ENCODE measurements at places on chromosomes 6 and 20. TPM values are rescaled to one million over a fixed set of nuclear protein-coding genes. Genes with fewer than 3 reads are reported as not detected.
A peak's percentile ranks its signal among the peaks of the same experiment; 100 is the strongest.

DNA sequence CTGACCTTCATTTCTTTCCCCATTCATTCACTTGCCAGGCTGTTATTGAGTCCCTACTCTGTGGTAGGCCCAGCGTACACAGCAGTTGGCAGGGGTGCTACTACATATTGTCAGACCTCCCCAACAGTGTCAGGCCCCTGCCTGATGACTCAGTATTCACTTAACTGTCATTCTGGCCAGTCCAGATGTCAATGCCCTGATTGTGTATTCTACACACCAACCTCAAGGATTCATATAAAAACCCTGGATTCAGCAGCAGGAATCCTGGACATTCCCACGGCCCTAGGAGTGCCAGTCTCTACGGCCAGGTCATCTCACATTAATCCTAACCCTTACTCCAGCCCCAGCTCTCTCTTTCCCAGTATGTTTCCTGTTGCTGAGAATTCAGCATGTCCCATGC is 151.5 kb downstream of the TASP1 start:
- H3K27me3 ChIP-seq: no peaks in the 10 kb centered on the region
- no peak for DNase-seq
- H3K4me3 ChIP-seq: no peak overlapping the region

DNA sequence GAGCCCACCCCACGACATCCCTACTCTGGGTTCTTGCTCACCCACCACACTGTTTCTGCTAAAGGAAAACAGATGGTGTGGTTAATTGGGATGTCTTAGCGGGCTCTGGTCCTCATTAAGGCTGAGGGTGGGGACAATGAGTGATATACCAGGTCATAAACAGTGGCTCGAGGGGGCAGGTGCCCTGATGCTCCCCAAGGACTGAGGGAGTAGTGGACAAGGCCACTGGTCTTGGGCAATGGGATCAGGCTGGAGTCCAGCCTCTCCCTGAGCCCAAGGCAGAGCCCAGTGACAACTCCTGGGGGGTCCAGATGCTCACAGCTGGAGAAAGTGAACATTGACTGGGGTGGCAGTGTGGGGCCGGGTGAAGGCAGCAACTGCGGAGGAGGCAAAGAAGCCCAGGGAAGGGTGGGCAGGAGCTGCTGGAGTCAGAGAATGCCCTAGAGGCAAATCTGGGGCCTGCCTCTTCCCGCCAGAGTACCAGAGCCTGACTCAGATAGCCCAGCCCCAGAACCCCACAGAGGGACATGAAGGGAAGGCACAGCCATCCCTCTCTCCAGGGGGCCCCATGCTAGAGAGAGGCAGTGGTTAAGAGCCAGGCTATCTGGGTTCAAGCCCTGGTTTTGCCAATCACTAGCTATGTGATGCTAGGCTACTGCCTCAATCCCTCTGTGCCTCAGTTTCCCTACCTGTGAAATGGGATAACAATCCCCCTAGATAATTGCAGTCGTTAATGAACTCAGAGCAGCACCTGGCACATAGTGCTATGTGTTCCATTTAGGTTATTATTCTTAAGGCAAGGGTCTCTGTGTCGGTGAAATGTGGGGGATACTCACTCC is 72.3 kb downstream of the MRPL14 start:
- peaks cover 60% of the 10 kb centered on the region for H3K4me1 ChIP-seq
- H3K4me3 ChIP-seq: no peak overlapping the region
- no peaks in the 10 kb centered on the region for H3K36me3 ChIP-seq
- DNase-seq: no peak
- no peak overlapping the region for H3K27ac ChIP-seq
- no peaks in the 10 kb centered on the region for H3K27me3 ChIP-seq

- no peak for DNase-seq
- H3K4me3 ChIP-seq: no peak overlapping the region
- no peaks in the 10 kb centered on the region for H3K4me1 ChIP-seq
Observed at GRCh38 chr20:42747765-42748411, 441.8 kb downstream of the PTPRT start.

GRCh38 chr20:49549801-49550551 is 18.0 kb downstream of the PTGIS start:
- no peak overlapping the region for H3K27ac ChIP-seq
- H3K4me3 ChIP-seq: no peak overlapping the region
- H3K36me3 ChIP-seq: peaks cover 16% of the 10 kb centered on the region
- DNase-seq: no peak
- H3K4me1 ChIP-seq: no peaks in the 10 kb centered on the region
- no peaks in the 10 kb centered on the region for H3K27me3 ChIP-seq

DNA sequence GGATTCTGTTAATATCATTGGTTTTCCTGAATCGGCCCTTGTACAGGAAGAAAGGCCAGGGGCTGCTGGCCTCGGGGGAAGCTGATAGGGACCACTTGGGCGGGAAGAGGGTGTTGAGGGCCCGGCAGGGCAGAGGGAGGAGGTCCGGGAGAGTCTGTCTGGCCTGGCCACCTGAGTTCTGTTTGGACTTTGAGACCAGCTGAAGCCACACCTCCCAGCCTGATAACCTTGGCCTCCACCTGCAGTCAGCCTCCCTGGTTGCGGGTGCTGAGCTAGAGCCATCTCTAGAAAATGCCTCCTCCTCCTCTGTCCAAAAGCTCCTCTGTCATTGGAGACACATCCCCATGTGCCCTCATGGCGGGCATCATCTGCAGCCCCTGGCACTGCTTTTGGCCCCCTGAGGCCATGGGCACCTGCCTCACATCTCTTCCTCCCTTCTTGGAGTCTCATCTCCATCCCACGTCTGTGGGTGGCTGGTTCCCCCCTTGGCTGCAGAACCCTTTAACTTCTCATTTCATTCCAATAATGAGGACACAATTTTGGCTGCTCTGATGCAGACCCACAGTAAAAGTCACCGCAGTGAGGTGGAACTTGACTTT is 16.6 kb downstream of the APCDD1L start:
- no peaks in the 10 kb centered on the region for H3K27me3 ChIP-seq
- DNase-seq: peak; percentile 15
- H3K4me1 ChIP-seq: no peaks in the 10 kb centered on the region
- no peak overlapping the region for H3K27ac ChIP-seq
- H3K4me3 ChIP-seq: no peak overlapping the region
- no peaks in the 10 kb centered on the region for H3K36me3 ChIP-seq

GRCh38 chr6:147126618-147127022 is 77.6 kb upstream of the STXBP5 start:
- DNase-seq: no peak
- no peak overlapping the region for H3K27ac ChIP-seq
- H3K27me3 ChIP-seq: no peaks in the 10 kb centered on the region
- no peak overlapping the region for H3K4me3 ChIP-seq

DNA sequence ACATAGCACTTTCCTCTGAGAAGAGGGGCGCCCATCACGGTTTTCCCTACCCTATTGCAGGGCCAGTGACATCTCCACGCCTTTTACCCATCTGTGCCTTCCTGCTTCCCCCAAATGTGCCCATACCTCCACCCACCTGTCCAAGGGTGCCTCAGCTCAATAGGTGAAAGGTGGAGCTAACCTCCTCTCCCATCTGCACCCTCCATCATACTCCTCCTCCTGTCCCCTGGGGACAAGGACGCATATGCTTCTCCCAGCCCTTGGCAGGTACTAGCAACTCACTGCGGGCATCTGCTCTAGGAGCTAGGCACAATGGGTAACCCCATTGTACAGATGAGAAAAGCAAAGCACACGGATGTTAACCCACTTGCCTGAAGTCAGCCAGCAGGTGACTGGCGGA is 62.8 kb downstream of the STK35 start:
- H3K27ac ChIP-seq: no peak overlapping the region
- H3K4me3 ChIP-seq: no peak overlapping the region
- H3K4me1 ChIP-seq: no peaks in the 10 kb centered on the region

- no peak overlapping the region for H3K27ac ChIP-seq
- no peaks in the 10 kb centered on the region for H3K4me1 ChIP-seq
- H3K4me3 ChIP-seq: no peak overlapping the region
- H3K27me3 ChIP-seq: no peaks in the 10 kb centered on the region
- no peak for DNase-seq
Observed at GRCh38 chr6:127992144-127992543, 91.3 kb upstream of the THEMIS start.

DNA sequence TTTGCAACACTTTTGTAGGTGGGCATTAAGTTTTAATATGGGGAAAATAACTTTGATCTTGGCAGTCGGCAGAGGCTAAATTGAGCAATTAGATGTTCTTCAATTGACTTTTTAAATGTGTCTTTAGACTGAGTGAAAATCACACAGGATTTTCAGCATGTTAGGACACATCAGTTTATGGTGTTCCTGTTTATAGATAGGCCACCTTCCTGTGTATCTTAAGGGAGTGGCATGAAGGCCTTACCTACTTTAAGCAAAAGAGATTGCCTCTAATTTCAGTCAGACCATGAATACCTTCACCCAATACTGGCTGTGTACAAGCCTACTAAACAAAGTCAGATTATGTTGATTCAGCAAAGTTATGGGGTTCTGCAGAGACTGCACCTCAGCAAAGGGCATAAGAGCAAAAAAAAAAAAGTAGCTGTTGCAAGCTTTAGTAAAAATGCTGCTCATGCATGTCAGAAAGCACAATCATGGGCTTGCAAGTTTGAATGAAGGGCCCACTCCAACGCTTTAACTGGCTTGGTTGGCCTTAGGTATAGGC is 848.4 kb downstream of the PHF3 start:
- no peak overlapping the region for H3K27ac ChIP-seq
- no peaks in the 10 kb centered on the region for H3K36me3 ChIP-seq
- no peaks in the 10 kb centered on the region for H3K27me3 ChIP-seq
- H3K4me1 ChIP-seq: no peaks in the 10 kb centered on the region
- no peak for DNase-seq

- H3K36me3 ChIP-seq: no peaks in the 10 kb centered on the region
- no peaks in the 10 kb centered on the region for H3K27me3 ChIP-seq
- H3K4me1 ChIP-seq: peaks cover 11% of the 10 kb centered on the region
- no peak overlapping the region for H3K27ac ChIP-seq
- H3K4me3 ChIP-seq: no peak overlapping the region
Observed at GRCh38 chr20:17503301-17504065, 27.7 kb downstream of the BFSP1 start.

DNA sequence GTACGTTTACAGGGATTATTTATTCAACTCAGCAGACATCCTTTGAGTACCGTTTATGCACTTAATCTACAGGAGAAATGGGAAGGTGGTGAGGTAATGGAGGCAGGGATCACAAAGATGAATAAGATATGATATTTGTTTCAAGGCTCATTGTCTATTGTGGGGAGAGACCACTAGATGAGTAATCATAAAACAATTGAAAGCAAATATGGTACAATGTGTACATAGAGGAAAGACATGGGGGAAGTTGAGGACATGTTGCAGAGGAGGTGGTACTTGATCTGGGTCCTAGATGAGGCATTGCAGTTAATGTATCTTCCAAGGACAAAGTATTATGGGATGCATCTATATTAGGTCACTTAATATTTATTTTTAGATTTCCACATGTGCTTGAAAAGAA is 13.7 kb upstream of the CDC5L start:
- no peak overlapping the region for H3K27ac ChIP-seq
- no peak overlapping the region for H3K4me3 ChIP-seq
- no peak for DNase-seq
- H3K4me1 ChIP-seq: no peaks in the 10 kb centered on the region
- no peaks in the 10 kb centered on the region for H3K27me3 ChIP-seq

- DNase-seq: no peak
- H3K27ac ChIP-seq: no peak overlapping the region
- no peaks in the 10 kb centered on the region for H3K27me3 ChIP-seq
Observed at GRCh38 chr6:113591896-113592827, 265.0 kb upstream of the MARCKS start.

- peaks cover 28% of the 10 kb centered on the region for H3K36me3 ChIP-seq
- no peak overlapping the region for H3K4me3 ChIP-seq
- no peaks in the 10 kb centered on the region for H3K27me3 ChIP-seq
- H3K27ac ChIP-seq: no peak overlapping the region
- peaks cover 8% of the 10 kb centered on the region for H3K4me1 ChIP-seq
- DNase-seq: no peak
Observed at GRCh38 chr6:129638055-129638684, 71.8 kb downstream of the ARHGAP18 start.

GRCh38 chr6:160973311-160974250 is 18.0 kb upstream of the MAP3K4 start:
- H3K27me3 ChIP-seq: no peaks in the 10 kb centered on the region
- H3K36me3 ChIP-seq: no peaks in the 10 kb centered on the region
- no peaks in the 10 kb centered on the region for H3K4me1 ChIP-seq
- no peak overlapping the region for H3K4me3 ChIP-seq

GRCh38 chr6:162372106-162372505 is 355.5 kb downstream of the PRKN start:
- no peaks in the 10 kb centered on the region for H3K36me3 ChIP-seq
- H3K4me1 ChIP-seq: no peaks in the 10 kb centered on the region
- DNase-seq: no peak

GRCh38 chr20:23178806-23179205 is 92.7 kb upstream of the CD93 start:
- H3K4me1 ChIP-seq: no peaks in the 10 kb centered on the region
- H3K4me3 ChIP-seq: no peak overlapping the region
- DNase-seq: no peak
- H3K27ac ChIP-seq: no peak overlapping the region

DNA sequence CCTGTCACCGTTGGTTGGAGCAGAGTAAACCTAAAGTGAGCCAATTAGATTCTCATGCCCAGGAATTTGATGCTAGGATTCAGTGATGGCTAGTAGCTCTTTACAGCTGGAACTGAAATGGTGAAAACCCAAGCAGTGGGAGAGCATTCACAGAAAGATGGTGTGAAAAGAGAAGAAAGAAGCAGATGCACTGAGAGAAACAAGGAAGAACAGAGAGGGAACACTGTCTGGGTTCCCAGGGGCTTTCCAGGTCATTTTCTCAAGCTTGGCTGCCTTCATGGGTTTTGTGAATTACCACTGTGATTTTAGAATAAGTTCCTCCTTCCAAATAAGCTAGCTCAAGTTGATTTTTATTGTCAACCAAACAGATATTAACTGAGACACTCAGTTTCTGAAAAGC is 104.1 kb upstream of the AKIRIN2 start:
- H3K36me3 ChIP-seq: no peaks in the 10 kb centered on the region
- no peak overlapping the region for H3K4me3 ChIP-seq
- H3K27me3 ChIP-seq: no peaks in the 10 kb centered on the region
- no peaks in the 10 kb centered on the region for H3K4me1 ChIP-seq

DNA sequence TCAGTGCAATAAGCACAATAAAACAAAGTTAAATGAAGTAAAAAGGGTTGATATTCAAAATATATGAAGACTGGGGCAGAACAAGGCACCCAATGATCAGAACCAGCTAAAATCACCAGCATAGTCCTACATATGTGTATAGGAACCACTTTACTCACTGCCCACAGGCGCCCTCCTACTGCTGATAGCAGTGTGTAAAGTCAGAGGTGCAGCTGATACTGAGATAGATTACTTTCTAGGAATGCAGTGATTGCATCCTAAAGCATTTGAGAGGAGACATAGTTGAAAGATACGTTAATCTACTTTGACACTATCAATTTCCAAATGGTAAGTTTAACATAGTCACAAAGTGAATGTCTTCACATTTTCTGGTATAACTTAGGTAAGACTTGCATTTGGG is 161.1 kb upstream of the MCHR2 start:
- H3K27me3 ChIP-seq: no peaks in the 10 kb centered on the region
- no peak for DNase-seq
- H3K36me3 ChIP-seq: no peaks in the 10 kb centered on the region
- H3K4me3 ChIP-seq: no peak overlapping the region
- H3K27ac ChIP-seq: no peak overlapping the region

The PXMP4 gene
- 10.7 TPM for total RNA-seq

The PPP1R14C gene
- not detected for total RNA-seq

The BEND3 gene
- 3.9 TPM for total RNA-seq

The TRIM10 gene
- 0.58 TPM for total RNA-seq

Measured in stomach (tissue), 19 donors.